ENCODE measurements at places on chromosomes 6 and 20.

GRCh38 chr6:154448448-154449096 lies 61.9 kb downstream of the CNKSR3 start:
- DNase-seq, result no peak

DNA sequence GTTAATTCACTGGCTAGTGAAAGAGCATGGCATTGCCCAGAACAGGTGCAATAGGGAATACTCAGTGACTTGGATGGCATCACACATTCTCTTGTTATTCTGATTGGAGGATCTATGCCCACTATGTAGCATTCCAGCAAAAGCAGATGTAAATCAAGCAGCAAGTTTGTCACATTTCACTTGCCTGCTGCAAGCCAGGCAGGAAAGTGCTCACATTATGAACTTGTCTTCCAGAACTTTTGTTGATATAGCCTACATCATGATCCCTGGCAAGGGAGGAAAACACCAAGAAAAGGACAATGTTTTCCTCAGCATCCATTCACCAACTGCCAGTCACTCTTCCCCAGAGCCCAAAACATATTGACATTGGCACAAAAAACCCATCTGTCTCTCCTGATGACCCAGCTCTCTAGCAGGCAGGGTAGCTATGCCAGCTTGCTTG lies 77.8 kb downstream of the ARHGAP18 start:
- no peak for DNase-seq

DNA sequence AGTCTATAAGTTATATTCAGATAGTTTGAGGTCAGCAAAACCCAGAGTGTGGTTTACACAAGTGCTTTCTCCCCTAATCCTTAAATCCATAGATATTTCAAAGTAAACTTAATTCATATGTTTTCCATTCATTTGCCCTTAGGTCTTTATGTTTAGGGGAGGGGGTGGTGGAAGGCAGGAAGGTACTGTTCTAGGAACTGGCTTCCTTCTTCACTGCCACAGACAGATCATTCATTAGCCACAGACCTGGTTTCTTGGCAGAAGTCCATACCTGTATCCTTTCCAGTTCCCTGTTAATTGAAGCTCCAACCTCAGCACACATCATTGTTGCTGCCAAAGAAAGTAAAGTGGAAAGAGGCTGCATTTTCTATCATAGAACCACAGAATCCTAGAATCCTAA lies 123.0 kb downstream of the AIG1 start:
- DNase-seq, result no peak

DNA sequence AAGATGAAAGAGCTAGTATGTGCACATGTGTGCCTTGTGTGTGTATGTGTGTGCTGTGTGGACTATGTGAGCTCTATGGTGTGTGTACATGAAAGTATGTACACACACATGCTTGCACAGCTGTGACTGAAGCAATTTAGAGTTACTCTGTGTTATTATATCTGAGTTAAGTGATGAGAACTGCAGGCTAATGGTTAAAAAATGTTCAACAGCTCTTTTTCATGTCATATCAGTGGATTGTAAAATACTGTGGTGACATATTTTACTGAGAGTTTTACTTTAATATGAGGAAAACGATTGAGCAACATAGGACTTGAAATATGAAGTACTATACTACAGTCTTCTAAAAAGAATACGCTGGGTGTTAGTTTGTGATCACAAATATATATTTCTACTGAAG lies 195.7 kb upstream of the KCNK16 start:
- no peak for DNase-seq

DNA sequence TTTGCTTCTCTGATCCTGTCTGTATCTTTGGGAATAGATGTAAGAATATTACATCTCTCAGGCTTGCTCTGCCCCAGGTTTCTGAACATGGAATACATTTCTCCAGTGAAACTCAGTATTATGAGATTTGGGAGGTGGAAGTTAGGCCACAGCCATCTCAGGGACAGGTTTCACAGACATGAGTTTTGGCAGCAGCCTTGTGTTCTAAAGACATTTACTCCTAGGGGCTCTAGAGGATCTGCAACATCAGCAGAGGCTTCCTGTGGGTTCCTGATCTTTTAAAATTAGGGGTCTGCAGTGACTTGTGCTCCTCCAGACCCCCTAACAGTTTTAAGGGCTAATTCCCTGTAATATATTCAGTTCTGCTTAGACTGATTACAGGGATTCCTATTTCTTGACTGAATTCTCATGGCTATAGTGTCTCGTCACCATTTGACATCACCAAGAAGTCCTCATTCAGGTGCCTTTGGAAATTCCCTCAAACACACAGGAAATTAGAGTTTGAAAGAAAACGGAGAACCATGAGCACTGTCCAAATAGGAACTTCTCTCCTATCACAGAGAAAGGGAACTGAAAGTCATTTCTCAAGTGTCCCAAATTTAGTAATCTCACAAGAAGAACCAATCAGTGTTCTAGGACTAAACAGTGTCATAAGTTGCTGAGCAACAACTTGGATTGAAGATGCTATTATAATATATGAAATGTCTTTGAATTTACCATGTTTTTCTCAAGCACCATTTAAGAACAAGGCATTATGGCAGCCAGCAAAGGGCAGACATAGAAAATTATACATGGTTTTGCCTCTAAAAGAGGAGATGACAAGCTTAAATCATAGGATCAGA lies 2.5 kb upstream of the HLA-DRA start:
- DNase-seq, result no peak

- no peak for DNase-seq
These were observed 235.4 kb upstream of the BTBD3 start for GRCh38 chr20:11682285-11682684.

DNA sequence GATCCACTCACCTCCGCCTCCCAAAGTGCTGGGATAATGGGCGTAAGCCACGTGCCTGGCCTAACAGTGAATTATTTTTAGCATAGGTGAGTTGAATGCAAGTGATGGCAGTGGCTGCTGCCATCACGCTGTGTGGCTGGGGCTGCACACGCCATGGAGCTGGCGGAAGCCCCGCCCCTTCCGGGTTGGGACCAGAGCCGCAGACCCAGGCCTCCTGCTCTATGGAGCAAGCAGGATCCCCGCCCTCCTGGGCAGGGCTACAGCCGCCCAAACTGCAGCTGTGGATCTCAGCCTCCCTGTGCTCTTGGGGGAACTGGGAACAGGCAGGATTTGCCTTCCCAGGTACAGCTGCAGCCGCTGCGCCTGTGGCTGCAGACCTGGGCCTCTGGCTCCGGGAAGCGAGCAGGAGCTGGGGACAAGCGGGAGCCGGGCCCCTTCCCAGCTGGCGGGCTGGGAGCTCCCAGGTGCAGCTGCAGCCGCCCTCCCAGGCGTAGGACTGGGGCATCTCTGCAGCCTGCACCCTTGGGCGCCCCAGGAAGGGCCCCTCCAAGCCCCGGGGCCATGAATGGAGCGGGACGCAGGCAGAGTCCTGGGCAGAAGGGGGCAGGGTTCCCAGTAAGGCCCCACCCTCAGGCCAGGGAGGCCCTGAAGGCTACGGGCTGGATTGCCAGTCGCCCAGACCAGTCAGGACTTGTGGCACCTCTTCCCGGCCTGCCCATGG lies 30.9 kb upstream of the SLA2 start:
- no peak for DNase-seq

- DNase-seq, result no peak
These were observed 42.8 kb upstream of the SLC23A2 start for GRCh38 chr20:5044075-5044620.

DNA sequence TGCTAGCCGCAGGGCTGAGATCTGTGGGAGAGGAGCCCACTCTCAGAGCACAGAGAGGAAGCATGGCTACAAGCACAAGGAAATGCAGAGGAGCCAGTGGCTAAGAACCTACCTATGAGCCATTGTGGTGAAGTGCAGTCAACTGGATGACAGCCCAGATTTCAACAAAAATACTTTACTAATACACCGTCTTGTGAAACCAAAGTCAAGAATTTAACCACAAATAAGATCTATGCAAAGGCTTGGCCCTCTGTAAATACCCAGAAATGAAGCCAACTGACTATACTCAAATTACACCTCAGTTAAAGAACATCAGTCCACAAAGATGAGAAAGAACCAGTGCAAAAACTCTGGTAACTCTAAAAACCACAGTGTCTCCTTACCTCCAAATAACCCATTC lies 40.1 kb upstream of the PTCHD4 start:
- DNase-seq, result no peak

GRCh38 chr6:64737418-64737817 lies 969.6 kb downstream of the EYS start:
- no peak for DNase-seq

- DNase-seq, result no peak
These were observed 126.4 kb upstream of the VGLL2 start for GRCh38 chr6:117138920-117139319.

DNA sequence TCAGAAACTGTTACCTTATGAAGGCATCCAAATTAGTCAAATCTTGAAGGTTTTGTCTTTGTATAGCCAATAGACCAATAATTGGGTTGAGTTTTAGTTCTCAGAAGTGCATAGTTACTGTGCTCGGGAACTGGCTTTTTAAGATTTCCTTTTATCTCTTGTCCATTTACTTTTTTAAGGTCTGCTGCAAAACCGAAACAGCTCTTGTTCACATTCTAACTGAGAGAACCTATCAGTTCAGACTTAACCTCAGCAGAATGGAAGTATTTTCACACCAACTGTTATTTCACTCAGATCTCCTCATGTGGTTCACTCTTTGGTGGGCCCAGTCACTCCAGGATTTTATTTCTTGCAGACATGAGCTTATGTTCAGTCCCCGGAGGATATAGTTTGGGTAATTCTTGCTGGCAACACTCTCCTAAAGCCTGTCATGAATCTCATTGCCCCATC lies 55.5 kb downstream of the TPBG start:
- DNase-seq, result no peak

GRCh38 chr6:33211666-33212422 lies 3.5 kb downstream of the RING1 start:
- DNase-seq, result no peak

GRCh38 chr20:51563486-51564332 lies 21.2 kb upstream of the NFATC2 start:
- peak; percentile 49 for DNase-seq

GRCh38 chr20:14757728-14758127 lies 420.3 kb upstream of the FLRT3 start:
- DNase-seq, result no peak

DNA sequence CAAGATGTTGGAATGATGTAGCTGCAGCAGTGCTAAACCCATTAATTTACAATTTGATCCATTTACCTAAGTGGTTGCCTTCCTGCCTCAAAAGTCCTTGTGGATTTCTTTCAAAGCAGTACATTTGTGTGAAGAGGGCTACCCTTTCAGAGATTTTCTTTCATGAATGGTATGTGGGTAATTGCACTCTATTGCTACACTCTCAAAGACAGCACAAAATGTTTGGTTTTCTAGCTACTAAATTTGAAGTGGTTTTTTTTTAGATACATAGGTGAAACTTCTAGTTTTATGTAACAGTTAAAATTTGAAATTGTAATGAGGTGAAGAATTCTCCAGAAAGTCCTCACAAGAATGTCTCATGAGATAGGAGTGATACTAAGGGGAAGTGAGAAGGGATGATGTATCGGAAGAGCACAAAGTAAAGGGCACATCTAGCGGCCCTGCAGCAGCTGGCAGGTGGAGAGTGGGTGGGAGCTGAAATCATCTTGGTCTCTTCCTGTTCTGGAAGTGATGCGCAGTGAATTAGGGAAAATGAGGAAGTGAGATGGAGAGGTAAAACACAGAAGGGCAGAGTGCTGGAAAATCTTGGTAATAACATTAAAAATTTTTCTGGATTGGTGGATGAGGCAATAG lies 236.8 kb upstream of the MAN1A1 start:
- DNase-seq, result no peak

DNA sequence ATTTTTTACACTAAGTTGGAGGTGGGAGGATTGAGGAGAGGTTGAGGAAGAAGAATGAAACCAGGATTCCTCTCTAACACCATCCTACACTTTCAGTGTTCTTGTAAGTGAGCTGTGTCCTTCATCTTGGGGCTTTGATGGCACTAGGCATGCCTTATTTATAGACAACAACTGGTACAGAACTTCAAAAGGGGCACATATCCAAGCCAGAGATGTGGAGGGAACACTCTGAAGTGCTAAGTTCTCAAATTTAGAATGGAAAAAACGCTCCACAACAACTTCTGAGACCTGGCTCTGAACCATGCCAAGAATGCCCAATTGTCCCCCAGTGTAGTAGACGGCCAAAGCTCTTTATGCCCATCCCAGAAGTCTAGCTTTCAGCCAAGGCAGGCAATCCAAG lies 16.2 kb upstream of the PKHD1 start:
- no peak for DNase-seq

DNA sequence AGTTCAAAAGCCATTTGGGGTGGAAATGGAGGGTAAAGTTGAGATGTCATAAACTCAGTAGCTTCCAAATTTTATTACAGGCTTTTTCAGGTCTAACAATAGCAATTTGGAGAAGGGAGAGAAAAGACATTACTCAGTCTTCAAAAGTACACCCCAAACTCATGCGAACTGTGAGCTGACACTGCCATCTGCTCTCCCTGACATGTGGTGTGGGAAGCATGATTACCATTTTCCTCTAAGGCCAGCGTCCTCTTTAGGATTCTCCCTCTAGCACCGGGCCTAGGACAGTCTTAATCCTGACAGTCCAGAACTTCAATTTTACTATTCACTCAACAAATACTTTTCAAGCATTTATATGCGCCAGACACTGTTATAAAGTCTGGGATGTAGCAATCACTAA lies 536.0 kb upstream of the JARID2 start:
- DNase-seq, result no peak

DNA sequence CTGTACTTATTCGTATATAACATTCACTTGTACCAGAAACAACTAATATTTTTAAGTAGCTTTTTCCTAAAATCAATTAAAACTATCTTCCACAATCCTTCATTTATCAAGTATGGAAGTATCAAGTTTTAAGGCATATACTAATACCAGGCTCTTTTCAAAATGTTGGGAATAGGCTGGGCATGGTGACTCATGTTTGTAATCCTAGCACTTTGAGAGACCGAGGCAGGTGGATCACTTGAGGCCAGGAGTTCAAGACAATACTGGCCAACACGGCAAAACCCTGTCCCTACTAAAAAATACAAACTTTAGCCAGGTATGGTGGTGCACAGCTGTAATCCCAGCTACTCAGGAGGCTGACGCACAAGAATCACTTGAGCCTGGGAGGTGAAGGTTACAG lies 25.7 kb upstream of the PLN start:
- DNase-seq, result no peak

DNA sequence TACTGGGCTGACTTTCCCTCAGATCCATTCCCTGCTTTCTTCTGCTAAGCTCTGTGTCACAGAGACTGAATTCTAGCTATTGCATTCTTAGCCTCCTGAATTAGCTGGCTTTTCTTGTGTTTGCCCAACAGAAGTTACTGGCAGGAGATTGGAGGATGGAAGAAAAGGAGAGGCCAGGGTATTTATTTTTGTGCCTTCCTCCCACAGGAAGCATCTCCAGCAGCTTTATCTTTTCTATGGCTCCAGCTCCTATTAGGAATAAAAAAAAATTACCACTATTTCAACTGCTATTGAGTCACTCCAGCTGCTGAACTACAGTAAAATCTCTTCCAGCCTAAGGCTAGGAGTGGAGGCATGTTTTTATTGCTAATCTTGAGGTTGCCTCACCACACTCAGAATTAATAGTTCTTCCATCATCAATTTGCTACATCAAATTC lies 492.4 kb downstream of the RFPL4B start:
- DNase-seq, result no peak

GRCh38 chr6:43774776-43775534 lies 4.9 kb downstream of the VEGFA start:
- DNase-seq, result peak; percentile 69

- DNase-seq, result no peak
These were observed 11.2 kb upstream of the ZNF76 start for GRCh38 chr6:35248300-35248699.

- DNase-seq, result no peak
These were observed 368.4 kb upstream of the MAN1A1 start for GRCh38 chr6:119717942-119718341.
